ENCODE measurements at places on chromosomes 3 and 15.

DNA sequence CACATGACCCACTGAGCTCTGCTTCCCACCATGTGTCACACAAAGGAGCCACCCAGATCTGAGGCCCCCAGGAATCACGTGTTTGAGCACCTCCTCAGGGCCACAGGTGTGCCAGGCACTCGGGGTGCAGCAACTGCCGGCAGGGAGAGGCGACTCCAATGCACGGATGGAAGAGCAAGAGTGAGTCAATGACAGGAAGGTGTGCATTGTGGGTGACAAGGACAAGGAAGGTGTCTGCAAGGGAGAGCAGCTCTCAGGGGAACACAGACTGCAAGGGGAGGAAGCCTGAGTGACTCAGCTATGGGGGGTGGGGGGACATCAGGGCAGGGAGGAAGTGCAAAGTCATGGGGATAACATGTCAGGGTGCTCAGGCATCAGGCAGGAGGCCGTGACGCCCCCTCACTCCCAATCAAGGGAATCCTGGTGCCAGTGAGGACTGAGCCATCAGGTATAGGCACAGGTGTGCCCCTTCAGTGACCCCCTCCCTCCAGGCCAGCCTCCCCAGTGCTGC, 67.4 kb downstream of the NUP210 start:
- no peak for DNase-seq

GRCh38 chr3:2659896-2660295, 450.3 kb downstream of the IL5RA start:
- no peak for DNase-seq

GRCh38 chr15:74240002-74240568, 4.0 kb downstream of the CCDC33 start:
- peak; percentile 96 for DNase-seq

GRCh38 chr3:36876181-36876936, 68.5 kb downstream of the TRANK1 start:
- no peak for DNase-seq

DNA sequence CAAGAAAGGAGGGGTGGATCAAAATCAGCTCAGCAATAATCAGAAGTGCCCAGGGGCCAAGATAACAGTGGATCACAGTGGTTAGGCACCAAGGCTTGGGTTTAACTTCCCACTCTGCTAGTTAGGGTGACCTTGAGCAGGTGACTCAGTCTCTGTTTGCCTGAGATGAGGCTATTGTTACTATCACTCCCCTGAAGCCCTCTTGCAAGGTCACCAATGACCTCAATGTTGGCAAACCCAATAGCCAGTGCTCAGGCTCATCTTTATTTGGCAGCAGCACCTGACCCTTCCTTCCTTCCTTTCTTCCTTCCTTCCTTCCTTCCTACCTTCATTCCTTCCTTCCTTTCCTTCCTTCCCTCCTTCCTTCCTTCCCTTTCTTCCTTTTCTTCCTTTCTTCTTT, 102.4 kb upstream of the HACD2 start:
- DNase-seq: no peak

GRCh38 chr15:71730277-71731144, 79.8 kb upstream of the NR2E3 start:
- no peak for DNase-seq

GRCh38 chr3:140103166-140103565, 168.2 kb downstream of the CLSTN2 start:
- no peak for DNase-seq

DNA sequence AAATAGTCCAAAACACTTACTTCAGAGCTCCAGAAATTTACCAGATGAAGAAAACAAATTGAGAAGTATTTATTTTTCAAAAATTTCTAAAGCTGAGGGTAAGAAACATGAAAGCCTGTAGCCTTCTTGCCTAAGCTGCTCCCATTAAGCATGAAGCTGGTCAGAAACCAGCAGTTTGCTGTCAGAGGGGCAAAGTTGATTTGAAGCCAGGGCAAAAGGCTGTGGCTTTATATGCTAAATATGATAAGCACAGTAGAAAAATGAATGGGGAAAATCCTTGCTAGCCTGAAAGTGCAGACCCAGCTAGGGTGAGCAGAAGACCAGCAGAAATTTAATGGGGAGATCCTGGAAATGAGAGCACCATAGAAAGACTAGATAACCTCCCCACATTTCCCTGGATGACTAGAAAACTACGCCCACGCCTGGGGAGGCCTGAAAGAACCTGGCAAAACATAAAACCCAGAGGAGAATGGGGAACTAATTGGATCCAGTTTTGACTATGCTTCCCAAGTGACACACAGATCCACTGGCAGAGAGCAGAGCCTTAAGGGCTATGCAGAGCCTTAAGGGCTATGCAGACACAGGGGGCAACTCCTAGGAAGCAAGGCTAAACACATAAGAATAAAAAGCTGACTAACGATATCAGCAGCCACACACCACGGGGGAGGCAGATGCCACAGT, 43.0 kb upstream of the HEG1 start:
- DNase-seq: no peak

DNA sequence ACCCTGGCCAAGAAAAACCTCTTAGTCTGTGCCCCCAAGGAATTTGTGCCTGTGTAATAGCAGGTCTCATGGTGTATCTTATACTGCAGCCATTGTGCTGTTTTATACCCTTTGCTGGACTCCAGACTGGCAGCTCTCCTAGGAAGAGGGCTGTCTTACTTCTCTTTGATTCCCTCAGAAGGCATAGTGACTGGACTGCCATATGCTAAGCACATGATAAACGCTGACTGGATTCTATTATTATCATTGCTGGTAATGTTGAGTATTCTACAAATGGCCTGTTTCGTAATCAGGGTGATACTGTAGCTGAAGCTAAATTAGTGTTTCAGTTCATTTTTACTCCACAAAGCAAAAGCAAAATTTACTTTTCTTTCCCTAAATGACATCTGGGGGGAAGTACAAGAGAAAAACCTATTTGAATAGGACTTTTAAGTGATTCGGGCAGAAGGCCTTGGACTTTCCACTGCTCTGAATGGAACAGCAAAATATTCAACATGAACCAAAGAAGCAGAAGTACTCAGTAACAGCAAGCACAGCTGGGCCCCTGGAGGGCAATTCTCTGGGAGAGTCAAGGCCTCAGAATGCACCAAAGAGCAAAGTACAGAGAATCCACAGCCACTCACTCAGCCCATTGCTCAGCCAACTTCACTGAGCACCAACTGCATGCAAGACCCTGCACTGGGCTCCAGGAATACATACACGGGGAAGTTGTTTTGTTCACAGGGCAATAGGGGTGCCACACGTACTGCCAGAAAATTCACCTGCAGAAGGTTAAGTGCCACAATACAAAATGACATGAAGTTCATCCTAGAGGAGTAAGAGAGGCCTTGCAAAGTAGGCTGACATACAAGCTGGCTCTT, 7.9 kb upstream of the BCL2A1 start:
- DNase-seq: no peak

- DNase-seq: no peak
Observed at GRCh38 chr3:61769266-61769990, 208.1 kb downstream of the PTPRG start.

DNA sequence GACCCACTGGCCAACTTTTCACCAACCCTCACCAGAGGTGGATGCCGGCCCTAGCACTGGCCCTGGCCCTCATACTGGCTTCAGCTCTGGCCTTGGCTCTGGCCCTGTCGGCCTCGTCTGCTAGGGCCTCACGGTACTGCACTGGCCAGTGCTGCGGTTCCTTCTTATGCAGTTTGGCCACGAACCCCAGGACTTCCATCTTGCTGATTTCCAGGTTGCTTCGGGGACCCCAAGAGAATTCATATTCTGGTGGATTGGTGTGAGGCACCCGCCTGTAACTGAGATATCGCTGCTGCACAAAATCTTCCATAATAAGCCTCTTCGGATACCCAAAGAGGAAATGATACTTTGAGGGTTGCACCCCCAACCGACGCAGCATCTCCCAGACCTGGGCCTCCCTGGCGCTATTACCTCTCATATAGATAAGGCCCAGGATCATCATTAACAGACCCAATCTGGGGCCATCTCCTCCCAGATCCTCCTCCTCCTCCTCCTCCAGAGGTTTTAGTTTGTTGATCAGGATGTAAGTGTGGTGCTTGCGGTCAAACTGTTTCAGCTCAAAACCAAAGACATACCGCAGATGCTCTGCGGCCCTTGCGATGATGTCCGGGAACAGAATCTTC, 883 bp downstream of the MAGEF1 start:
- DNase-seq: no peak

DNA sequence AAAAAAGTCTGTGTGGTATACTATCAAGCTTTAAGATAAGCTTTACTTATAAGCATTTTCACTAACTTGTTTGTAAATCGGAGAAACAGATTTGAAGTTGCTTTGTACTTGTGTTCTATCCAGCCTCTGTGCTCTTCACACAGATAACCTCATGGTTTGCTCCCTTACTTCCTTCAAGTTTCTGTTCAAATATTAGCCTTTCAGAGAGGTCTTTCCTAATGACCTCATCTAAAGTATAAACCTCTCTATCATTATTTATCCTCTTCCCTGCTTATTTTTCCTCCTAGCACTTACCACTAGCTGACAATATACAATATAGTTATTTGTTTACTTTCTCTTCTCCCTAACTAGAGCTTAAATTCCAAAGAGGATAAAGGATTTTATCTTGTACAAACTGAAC, 180.0 kb downstream of the CBLB start:
- DNase-seq: no peak

- no peak for DNase-seq
Observed at GRCh38 chr3:140177943-140178342, 243.0 kb downstream of the CLSTN2 start.

DNA sequence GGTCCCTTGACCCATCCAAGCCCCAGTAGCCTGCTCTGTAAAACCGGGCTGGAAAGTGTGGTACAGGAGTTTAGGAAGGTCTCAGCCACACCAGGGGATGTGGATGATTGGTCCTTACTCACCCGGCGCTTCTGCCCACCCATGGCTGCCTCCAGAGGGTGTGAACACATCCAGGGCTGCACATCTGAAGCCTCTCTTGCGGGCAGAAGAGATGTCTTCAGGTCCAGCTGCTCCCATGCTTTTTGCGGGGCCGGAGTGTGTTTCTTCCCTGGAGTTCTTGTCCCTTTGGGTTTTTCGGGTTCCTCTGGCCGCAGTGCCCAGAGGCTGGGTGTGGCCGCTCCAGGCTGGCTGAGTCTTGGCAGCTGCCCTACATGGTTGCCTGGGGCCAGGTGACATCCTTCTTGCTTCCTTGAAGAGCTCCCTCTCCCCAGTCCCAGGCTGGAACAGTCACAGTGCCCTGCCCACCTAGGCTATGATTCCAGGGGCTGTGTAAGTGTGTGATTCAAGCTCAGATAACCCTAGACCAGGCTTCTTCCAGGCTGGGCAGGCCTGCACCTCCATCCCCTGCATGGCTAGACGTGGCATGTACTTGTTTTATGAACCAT, 33.9 kb downstream of the HDAC11 start:
- DNase-seq: peak; percentile 79

DNA sequence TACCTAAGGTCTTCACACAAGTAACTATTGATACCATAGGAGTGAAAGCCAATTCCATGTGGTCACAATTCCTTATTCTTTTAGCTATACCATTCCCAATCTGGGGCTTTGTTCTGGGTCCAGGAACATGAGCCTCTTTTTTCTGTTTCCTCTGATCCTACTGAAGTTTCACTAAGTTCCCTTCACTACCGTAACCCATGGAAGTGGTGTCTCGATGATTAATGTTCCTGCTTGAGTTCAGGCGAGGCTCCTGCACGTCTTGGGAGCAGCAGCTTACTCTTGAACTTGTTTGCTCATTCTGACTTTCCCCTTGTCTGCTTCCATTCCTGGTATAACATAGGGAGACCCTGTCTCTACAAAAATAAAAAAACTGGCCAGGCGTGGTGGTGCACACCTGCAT, 23.6 kb downstream of the ZNF592 start:
- DNase-seq: no peak

GRCh38 chr15:43513550-43513949, 3.9 kb upstream of the MAP1A start:
- DNase-seq: no peak

DNA sequence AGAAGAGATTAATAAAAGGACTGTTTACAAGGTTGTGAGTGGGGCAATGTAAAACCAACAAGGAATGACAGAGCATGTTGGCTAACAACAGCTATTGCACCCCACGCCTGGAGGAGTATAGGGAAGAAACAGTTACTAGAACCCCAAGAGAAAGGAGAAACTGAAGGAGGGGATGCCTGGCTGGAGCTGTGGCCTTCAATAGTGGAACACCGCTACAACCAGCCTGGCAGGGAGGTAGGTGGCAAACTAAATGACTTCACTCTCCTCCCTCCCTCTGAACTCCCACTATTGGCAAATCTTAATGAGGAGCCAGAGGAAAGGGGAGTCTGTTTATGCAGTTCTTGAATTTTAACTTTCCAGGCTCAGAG, 7.2 kb upstream of the CD47 start:
- DNase-seq: no peak

GRCh38 chr3:183731611-183732010, 34.0 kb downstream of the YEATS2 start:
- DNase-seq: no peak

DNA sequence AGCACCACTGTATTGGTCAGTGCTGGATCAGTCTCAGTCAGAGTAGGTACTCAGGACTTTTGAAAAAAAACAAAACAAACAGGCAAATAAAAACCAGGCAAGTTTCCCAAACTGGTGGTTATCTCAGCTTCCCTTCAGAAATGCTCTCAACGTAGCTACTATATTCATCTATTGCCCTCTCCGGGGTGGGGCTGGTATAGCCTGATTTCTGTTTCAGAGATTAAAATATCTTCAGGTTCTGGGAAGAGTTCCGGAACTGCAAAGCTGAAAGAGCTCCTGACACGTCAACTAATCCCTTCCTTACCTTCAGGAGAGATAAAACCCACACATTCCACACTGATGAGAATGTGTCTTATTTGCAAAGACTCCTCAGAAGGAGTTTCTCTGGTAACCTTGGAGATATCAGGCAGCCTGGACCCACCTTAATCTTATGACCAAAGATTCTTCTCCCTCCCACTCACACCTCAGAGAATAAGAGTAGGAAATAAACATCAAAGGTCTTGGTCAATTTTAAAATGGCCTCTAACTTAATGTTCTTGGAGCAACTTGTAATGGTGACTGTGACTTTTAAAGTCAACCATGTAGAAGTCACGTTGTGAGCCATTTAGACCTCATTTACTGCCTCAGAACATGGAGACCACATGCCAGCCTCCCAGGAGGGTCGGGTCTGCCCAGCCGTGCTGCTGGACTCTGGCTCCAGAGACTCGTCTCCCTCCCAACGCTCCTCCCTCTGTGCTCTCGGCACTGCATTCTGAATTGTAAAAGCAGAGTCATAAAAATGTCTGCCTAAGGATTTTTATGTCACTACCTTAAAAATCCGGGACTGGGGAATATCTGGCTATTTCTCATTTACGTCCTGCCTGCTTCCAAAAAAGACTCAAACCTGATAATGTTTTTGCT, 53.8 kb downstream of the CDCP1 start:
- peak; percentile 80 for DNase-seq

Data from PC-9 (cell line).